ENCODE measurements at places on chromosomes 5 and 9. TPM values are rescaled to one million over a fixed set of nuclear protein-coding genes. Genes with fewer than 3 reads are reported as not detected.

LCN9 gene
- total RNA-seq: not detected

FOXD4 gene
- 1.2 TPM for total RNA-seq

- no peak for DNase-seq
Measured at GRCh38 chr5:141392429-141393198, at the start of gene PCDHGA8. TSS of gene PCDHGA8 (plus strand) at chr5:141392633. CDS start at chr5:141392814, 181 bp downstream.

DNA sequence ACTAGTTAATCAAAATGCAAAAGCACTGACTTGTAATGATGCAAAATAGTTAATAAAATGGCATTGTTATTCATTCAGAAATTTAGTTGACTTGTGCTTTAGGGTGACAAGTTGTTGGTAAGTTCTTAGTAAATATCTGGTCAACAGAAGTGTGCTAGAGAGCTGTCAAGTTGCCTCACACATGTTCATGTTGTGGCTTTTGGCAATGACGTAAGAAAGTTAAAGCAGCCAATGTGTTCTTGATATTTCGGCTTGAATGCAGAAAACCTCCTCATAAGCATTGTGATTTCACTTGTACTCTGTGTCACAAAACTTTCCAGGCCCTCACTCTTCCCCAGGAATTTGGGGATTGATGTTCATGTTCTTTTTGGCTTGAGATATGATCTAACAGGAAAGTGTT, 626.7 kb downstream of the PRR16 start:
- no peak for DNase-seq

DNA sequence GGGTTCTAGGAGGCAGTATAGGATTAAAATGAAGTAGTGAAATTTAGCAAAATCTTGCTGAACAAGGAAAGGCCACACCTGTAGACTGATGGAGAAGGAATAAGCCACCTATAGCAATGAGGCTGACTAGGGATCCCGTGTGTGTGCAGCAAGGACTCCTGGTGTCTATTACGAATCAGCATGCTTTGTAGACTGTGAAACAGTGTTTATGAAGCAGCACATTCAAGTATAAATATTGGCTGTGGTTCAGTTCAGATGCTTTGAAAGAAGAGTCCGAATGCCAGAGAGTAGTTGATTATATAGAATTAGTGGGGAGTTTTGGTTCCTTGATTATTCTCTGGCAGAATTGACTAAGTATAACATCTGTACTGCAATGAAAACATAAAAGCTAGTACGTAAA, 41.8 kb downstream of the CAST start:
- DNase-seq: no peak

- no peak for DNase-seq
Measured at GRCh38 chr5:64585646-64586045, 79.8 kb downstream of the RGS7BP start.

GRCh38 chr5:148372166-148372725, 11.5 kb upstream of the FBXO38 start:
- DNase-seq: no peak

DNA sequence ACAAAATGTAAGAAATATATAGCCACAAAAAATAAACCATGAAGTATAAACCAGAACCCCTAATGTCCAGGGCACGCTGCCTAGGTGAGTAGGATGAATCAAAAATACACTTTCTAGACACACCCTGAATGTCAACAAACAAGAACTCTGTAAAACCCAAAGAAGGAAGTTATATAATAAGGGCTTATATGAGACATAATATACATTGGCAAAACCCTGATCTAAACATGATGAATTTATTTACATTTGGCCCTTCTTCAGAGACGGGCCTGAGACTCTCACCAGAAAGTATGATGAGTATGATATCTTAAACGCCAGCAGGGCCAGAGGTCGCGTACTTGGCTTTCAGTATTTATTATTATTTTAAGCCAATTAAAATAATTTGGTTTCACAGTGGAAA, 125.1 kb upstream of the FST start:
- no peak for DNase-seq

DNA sequence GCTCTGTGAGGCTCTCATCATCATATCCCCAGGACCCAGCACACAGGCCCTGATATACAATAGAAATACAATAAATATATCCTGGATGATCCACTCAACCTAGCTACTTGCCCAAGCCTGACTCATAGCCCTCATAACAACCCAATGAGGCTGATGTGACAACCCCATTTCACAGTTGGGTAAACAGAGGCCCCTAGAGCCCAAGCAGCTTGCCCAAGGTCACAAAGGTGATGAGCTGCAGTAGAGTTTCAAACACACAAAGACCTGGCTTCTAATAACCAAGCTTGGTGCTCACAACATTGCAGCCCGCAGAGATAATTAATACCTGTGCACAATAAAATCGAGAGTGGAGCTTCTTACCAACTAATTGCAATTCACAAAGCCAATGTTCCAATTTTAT, 3.2 kb upstream of the AKNA start:
- DNase-seq: no peak
